ENCODE measurements at places on chromosomes 1 and 21. TPM values are rescaled to one million over a fixed set of nuclear protein-coding genes. Genes with fewer than 3 reads are reported as not detected.
A peak's percentile ranks its signal among the peaks of the same experiment; 100 is the strongest.

DNA sequence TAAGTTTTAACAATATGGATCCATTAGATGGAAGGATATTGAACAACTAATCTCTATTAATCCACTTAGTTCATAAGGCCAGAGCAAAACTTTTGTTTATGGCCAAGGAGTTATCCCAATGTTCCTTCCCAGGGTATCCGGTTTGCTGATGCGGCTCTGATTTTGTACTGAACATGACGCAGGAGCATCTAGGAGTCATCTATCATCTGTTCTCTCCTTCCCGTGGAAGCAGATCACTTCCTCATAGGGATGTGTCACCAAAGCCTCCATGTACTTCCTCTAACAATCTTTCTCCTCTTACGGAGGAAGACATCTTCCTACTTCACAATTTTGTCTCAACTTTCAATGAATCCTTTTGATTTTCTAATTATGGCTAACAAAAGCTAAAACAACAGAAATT, 206.6 kb downstream of the APP start:
- H3K27me3 ChIP-seq: no peaks in the 10 kb centered on the region
- H3K4me1 ChIP-seq: peaks cover 81% of the 10 kb centered on the region
- peaks cover 43% of the 10 kb centered on the region for H3K36me3 ChIP-seq
- H3K27ac ChIP-seq: peak overlapping the region; percentile 84

- H3K27me3 ChIP-seq: no peaks in the 10 kb centered on the region
- no peak for DNase-seq
- H3K4me3 ChIP-seq: no peak overlapping the region
- H3K27ac ChIP-seq: no peak overlapping the region
- H3K36me3 ChIP-seq: peaks cover 11% of the 10 kb centered on the region
- H3K4me1 ChIP-seq: no peaks in the 10 kb centered on the region
Observed at GRCh38 chr21:41345934-41346685, 15.7 kb upstream of the MX2 start.

- no peak overlapping the region for H3K4me3 ChIP-seq
- H3K27me3 ChIP-seq: peaks cover 3% of the 10 kb centered on the region
- DNase-seq: no peak
- peaks cover 5% of the 10 kb centered on the region for H3K4me1 ChIP-seq
- H3K36me3 ChIP-seq: no peaks in the 10 kb centered on the region
Observed at GRCh38 chr1:15345705-15346345, 63.9 kb upstream of the EFHD2 start.

DNA sequence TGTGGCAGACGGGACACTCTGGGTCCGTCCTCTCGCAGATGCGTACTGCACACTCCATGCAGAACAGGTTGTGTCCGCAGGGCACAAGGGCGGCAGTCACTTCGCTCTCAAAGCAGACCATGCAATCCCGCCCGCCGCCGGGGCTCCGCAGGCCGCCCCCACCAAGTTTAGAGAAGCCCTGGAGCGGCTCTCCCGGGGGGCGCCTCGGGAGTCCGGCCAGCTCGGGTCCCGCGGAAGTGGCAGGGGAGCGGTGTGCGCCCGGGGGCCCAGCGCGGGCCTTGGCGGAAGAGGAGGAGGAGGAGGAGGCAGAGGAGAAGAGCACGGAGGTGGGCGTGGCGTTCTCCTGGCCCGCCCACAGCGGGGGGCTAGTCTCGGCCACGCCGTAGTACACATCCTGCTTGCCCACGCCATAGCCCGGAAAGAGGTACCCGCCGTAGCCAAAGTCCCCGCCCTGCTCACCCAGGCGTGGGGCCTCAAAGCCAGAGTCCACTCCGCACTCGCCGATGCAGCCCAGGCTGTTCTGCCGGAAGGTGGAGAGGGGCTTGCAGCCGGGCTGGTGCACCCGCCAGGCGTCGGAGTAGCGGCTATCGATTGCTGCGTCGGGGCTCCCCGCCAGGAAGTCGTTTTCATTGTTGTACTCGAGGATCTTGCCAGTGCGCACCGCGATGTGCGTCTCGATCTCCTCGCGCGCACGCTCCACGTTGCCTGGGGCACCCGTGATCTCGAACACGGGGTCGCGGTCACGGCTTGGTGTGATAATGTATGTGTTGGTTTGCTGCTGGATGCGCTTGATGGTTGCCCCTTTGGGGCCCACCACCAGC, 5.4 kb downstream of the MEX3A start:
- peaks cover 8% of the 10 kb centered on the region for H3K36me3 ChIP-seq
- DNase-seq: peak; percentile 65
- peaks cover 80% of the 10 kb centered on the region for H3K4me1 ChIP-seq
- no peaks in the 10 kb centered on the region for H3K27me3 ChIP-seq
- H3K4me3 ChIP-seq: peak overlapping the region; percentile 96
- peak overlapping the region; percentile 53 for H3K27ac ChIP-seq

- peak overlapping the region; percentile 95 for H3K27ac ChIP-seq
- no peaks in the 10 kb centered on the region for H3K36me3 ChIP-seq
- peaks cover 52% of the 10 kb centered on the region for H3K4me1 ChIP-seq
- H3K27me3 ChIP-seq: peaks cover 88% of the 10 kb centered on the region
Observed at GRCh38 chr1:213987422-213987926, 299 bp upstream of the PROX1 start.

- H3K27ac ChIP-seq: peak overlapping the region; percentile 89
- H3K4me1 ChIP-seq: peaks cover 24% of the 10 kb centered on the region
- no peaks in the 10 kb centered on the region for H3K27me3 ChIP-seq
- no peak for DNase-seq
Observed at GRCh38 chr1:26539722-26540121, 10.2 kb downstream of the RPS6KA1 start.

GRCh38 chr1:8357329-8358101, 39.6 kb downstream of the SLC45A1 start:
- peak overlapping the region; percentile 63 for H3K27ac ChIP-seq
- no peaks in the 10 kb centered on the region for H3K27me3 ChIP-seq
- no peak overlapping the region for H3K4me3 ChIP-seq
- peaks cover 48% of the 10 kb centered on the region for H3K36me3 ChIP-seq
- no peak for DNase-seq
- peaks cover 8% of the 10 kb centered on the region for H3K4me1 ChIP-seq

DNA sequence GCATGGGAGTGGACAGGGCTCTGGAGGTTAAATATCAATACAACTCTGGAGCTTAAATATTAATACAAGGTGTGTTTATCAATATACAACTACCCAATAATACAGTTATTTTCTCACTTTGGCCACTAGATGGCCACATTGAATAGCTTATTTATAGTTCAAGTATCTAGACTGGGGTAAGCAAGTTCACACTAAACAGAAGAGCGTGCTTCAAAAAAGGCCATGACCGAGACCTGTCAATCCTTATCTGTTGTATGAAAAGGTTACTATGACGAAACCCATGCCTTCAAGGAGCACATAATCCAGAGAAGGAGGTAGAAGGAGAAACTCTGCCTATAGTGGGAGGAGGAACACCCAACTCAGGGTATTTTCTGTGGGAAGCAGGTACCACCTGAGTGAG, 29.1 kb downstream of the CHML start:
- H3K4me3 ChIP-seq: no peak overlapping the region
- H3K4me1 ChIP-seq: no peaks in the 10 kb centered on the region
- no peak for DNase-seq
- no peaks in the 10 kb centered on the region for H3K36me3 ChIP-seq
- no peak overlapping the region for H3K27ac ChIP-seq

- H3K36me3 ChIP-seq: no peaks in the 10 kb centered on the region
- DNase-seq: no peak
- no peak overlapping the region for H3K4me3 ChIP-seq
- H3K27me3 ChIP-seq: no peaks in the 10 kb centered on the region
- H3K4me1 ChIP-seq: peaks cover 10% of the 10 kb centered on the region
- no peak overlapping the region for H3K27ac ChIP-seq
Observed at GRCh38 chr1:183910845-183911244, 105.9 kb downstream of the RGL1 start.

GRCh38 chr1:39322431-39322830, 117.9 kb downstream of the MACF1 start:
- no peak overlapping the region for H3K4me3 ChIP-seq
- H3K36me3 ChIP-seq: peaks cover 56% of the 10 kb centered on the region

DNA sequence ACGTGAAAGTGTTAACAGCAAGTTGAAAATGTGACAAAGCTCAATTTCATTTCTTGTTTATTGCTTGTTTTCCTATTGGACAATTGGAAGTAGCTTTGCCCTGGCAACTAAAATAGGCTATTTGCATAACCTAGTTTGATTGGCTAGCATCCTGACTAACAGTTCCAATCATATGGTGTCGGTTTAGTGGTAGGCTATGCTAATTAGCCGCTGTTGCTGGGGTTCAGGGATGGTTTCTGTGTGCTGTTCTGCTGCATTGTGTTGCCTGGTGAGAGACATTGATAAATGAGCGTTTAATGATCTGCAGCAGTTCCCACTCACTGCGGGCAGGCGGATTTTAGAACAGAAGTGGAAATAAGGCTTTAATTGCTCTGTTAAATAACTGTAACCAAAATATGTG, 68.5 kb downstream of the DYRK1A start:
- H3K27ac ChIP-seq: no peak overlapping the region
- peaks cover 42% of the 10 kb centered on the region for H3K4me1 ChIP-seq
- H3K27me3 ChIP-seq: no peaks in the 10 kb centered on the region
- H3K4me3 ChIP-seq: no peak overlapping the region
- H3K36me3 ChIP-seq: peaks cover 18% of the 10 kb centered on the region
- DNase-seq: peak; percentile 47

DNA sequence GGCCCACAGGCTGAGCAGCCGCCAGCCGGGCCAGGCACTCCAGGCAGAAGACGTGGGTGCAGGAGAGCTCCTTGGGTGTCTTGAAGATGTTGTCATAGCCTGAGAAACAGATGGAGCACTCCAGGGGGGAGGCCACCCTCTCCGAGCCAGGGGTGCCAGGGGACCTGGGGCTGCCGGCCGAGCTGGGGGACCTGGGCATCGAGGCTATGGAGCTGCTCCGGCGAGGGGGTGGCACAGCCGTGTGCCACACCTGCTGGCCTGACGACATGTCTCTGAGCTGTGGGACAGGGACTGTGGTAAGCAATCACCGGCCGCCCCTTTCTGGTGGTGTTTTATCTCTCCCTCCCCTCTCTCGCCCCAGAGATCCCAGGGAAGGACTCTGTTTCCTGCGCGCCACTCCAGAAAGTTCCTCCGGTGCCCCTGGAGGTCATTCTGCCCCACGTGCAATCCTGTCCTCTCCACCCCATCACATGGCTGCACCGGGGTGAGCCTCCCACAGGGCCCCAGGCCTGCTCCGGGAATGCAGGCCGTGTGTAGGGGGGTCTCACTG, 1.7 kb downstream of the RNF223 start:
- no peak overlapping the region for H3K4me3 ChIP-seq
- H3K4me1 ChIP-seq: no peaks in the 10 kb centered on the region
- H3K27ac ChIP-seq: no peak overlapping the region
- no peak for DNase-seq
- H3K27me3 ChIP-seq: peaks cover 12% of the 10 kb centered on the region

GRCh38 chr1:40299366-40300248, 17.5 kb downstream of the COL9A2 start:
- H3K27ac ChIP-seq: no peak overlapping the region
- DNase-seq: no peak
- H3K27me3 ChIP-seq: peaks cover 19% of the 10 kb centered on the region
- H3K36me3 ChIP-seq: no peaks in the 10 kb centered on the region

- H3K27ac ChIP-seq: no peak overlapping the region
- no peak overlapping the region for H3K4me3 ChIP-seq
Observed at GRCh38 chr1:59879996-59880505, 46.5 kb downstream of the CYP2J2 start.

DNA sequence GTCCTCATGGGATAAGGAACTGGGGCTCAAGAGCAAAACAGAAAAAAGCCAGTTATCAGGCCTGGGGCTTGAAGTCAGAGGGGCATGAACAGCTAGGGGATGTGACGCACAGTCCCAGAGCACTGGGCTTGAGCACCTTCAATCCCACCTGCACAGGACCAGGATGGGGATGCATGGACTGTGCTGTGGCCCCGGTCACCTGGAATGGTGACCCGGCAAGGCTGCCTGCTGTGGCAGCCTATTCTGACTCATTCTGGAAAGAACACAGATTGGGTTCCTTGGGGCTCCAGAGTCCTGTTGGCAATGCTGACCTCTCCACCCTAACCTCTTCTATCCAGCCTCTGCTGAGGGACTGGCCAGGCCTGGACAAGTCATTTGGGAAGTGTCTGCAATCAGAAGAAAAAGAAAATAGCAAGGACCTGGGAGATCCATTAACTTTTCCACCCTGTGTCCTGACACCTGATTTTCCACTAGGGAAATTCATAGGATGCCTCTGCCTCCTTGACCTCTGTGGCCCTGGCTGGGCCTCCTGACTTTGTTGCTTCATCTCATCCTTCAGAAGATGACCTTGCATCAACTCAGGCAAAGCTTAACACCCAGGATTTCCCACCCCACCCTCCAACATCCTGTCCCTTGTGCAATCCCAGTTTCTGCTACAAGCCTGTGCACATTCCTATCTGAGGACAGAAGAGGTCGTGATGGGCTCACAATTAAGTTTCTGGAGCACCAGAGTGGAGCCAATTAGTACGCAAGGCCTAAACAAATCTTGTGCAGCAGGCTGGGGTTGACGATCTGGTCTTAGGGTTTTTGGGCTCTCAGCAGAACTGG, 17.9 kb upstream of the FMOD start:
- no peak overlapping the region for H3K27ac ChIP-seq
- H3K36me3 ChIP-seq: no peaks in the 10 kb centered on the region
- H3K4me3 ChIP-seq: no peak overlapping the region
- peaks cover 8% of the 10 kb centered on the region for H3K27me3 ChIP-seq
- H3K4me1 ChIP-seq: no peaks in the 10 kb centered on the region

DNA sequence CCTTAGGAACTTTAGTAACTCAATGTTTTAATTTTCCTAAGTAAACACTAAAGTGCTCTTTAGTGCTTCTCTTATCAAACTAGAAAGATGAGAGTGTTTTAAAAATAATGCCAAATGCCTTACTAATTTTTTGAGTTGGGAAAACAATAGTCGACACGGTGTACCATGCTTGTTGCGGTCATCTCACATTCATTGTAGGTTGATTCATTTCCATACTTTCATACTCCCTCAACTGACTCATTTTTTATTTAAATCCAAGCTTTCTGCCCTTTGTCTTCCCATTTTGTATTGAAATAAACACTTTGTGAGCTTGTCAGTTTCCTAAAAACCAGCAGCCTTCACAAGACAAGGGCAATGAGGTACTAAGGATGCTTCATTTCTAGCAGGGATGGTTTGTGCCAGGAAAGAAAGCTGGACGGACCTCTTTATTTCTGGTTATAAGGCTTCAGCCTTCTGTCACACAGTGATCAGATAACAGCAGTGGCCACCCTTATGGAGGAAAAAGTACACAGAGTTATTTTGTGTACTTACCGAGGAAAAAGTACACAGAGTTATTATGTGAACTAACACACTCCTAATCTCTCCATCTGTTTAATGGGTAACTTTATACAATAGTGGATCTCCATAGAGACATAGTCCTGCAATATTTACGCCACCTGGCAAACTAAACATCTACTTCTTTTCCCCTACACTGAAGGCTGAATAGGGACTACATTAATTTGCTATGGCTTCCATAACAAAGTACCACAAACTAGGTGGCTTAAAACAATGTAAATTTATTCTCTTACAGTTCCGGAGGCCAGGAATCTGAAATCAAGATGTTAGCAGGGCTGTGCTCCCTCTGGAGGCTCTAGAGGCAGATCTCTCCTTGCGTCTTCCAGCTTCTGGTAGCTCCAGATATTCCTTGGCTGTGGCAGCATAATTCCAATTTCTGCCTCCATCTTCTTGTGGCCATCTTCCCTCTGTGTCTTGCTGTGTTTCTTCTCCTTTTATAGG, 13.0 kb upstream of the CCDC190 start:
- H3K36me3 ChIP-seq: peaks cover 7% of the 10 kb centered on the region
- no peaks in the 10 kb centered on the region for H3K27me3 ChIP-seq
- H3K27ac ChIP-seq: no peak overlapping the region
- peaks cover 14% of the 10 kb centered on the region for H3K4me1 ChIP-seq
- DNase-seq: no peak

Gene CXADR
- 119 TPM for total RNA-seq

Gene FABP3
- total RNA-seq: 18.0 TPM

Gene SHE
- 1.1 TPM for total RNA-seq

Gene S100A9
- 0.33 TPM for total RNA-seq

Gene TMEM52
- 15.0 TPM for total RNA-seq

Gene SCAMP3
- total RNA-seq: 58.8 TPM
